ENCODE measurements at places on chromosomes 3 and 15. TPM values are rescaled to one million over a fixed set of nuclear protein-coding genes. Genes with fewer than 3 reads are reported as not detected.

DNA sequence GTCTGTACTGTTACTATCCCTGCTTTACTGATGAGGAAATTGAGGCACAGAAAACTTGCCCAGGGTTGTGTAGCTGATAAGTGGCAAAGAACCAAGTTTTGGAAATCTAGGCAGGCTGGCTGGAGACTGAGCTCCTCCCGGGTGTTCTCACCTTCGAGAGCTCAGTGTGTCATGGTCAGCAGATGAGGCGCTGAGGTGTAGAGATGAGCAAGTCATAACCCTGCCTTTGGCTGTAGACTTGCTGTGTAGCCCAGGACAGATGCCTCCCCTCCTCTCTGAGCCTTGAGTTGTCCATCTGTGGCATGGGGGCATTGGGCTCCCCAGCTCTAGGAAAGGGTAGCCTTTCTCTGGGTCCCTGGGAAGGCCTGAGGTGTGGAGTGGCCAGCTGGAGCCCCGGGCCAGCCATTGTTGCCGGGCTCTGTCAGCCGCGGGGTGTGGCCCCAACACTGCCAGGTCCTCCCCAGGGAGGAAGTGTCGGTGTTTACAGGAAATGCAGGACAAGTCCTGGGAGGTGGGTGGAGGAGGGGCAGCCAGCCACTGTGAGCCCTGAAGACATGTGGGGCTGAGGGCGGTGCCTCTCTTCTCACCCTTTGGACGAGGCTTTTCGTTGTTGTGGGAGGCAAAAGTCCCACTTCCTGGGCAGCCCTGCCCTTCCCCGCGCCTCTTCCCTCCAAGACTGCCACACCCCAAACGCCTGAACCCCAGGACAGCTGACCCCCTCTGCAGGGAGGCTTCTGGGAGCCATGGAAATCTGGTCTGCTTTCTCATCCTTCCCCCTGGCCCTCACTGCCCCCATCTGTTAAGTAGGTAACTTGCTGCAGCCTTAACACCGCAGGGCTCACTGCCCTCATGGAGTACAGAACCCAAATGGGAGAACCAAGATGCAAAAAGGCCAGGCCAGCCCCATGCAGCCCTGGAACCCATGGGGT, 29.1 kb downstream of the FGD5 start:
- DNase-seq, result no peak

Gene NIPA2
- total RNA-seq, result 22.6 TPM

DNA sequence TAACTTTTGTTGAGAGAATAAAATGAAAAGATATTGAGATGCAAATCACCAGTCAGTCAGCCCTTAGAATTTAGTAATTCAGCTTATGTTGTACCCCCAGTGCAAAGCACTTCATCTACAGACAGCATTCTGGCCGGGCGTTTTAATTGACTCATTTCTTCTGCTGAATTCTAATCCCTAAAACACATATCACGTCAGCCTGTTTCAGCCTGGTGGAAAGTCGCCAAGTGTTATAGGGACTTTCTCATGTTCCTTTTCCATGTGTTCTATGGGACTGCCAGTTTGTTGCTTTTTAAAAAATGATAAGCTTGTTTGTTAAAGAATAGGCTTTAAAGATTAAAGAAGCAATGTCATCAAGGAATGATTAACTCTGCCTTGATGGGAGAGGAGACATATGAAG, 169.7 kb upstream of the BFSP2 start:
- DNase-seq, result no peak

- no peak for DNase-seq
These were observed 115.1 kb upstream of the IQSEC1 start for GRCh38 chr3:13188181-13188779.

GRCh38 chr3:51276046-51276445, 109.0 kb upstream of the MANF start:
- no peak for DNase-seq

Gene USP50
- total RNA-seq, result not detected

GRCh38 chr3:179297971-179298725, 24.7 kb upstream of the ZNF639 start:
- no peak for DNase-seq

DNA sequence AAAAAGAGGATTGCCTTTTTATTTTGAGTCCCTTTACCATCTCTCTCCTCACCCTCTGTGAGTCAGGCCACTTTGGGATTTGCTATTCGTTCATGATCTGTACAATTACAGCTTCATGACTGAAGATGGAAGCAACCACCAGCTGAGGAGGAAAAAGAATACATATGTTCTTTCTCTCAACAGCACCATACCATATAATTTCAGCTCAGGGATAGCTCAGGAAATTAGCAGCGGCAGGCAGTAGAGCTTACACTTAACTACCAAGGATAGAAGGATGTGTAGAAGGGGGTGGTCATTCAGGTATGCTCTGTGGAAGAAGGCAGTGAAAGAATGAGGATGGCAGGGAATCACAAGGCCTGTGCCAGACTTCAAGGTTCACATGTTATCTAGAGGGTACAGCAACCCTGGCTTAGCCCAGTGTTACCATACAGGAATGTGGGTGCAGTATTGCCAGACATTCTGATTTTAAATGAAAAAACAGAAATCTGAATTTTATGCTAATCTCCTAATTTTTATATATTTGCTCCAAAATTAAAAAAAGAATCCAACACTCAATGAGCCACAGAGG, 17.9 kb downstream of the PLS1 start:
- DNase-seq, result no peak

DNA sequence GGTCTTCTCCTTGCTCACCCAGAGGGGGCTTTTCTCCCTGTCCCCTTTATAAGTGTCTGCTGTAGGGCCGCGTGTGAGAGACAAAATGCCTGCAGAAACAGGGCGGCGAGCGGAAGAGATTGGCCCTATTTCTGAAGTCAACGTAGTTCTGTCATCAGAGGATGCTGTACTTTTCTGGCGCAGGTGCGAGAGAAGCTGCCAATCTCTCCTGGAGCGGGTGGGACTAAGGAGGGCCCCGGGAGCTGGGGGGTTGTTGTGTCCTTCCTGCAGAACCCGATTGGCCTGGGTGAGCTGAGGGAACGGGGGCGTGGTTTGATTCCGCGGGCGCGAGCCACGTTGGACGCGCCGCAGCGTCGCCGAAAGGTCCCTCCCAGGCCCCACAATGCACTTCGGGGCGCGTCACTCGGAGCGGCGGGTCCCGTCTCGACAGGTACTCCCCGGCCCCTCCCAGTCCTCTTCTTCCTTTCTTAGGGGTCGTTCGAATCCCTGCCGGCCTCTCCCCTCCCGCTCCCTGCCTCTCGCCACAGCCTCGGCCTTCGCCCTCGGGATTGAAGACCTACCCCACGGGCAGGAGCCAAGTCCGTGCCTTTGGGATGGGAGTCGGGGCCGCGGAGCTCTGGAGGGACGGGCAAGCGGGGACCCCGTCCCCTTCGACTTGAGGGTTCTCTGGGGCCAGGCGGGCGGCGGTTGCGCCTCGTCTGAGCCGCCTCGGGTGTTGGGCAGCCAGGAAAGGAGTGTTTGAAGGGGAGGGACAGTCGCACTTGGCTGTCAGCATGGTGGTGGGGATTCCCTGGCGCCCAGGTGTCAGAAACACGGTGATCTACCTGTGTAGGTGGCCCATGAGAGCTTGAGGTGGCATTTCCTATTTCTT, at the start of gene SEC22A:
TSS of gene SEC22A (plus strand) at position 387 of the 871 bp plus-strand sequence. CDS start 7,275 bp downstream, outside the sequence.
- peak; percentile 96 for DNase-seq

Gene FETUB
- 4.4 TPM for total RNA-seq

Data from right lobe of liver (tissue), 6 donors.